ENCODE measurements at places on chromosomes 1 and 21.

GRCh38 chr1:26412180-26412840, 1.7 kb downstream of the LIN28A start:
- no peak for DNase-seq

DNA sequence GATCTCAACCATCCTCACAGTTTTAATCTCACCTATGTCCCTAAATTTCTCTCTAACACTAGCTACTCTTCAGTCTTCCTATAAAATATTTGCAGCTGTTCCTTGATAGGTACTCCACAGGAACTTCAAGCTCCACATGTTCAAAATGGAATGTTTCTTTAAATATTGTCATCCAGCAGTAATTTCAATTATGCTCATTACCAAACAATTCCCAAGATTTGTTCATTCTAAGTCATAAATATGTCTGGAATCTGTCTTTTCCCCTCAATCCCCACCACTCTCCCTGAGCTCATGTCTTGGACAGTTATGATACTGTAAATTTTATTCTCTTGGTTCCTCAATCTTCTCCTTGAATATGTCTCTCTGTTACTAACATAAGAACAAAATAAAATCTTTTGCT, 214.4 kb downstream of the NRIP1 start:
- no peak for DNase-seq

GRCh38 chr21:25359724-25360123, 247.6 kb downstream of the MRPL39 start:
- no peak for DNase-seq

DNA sequence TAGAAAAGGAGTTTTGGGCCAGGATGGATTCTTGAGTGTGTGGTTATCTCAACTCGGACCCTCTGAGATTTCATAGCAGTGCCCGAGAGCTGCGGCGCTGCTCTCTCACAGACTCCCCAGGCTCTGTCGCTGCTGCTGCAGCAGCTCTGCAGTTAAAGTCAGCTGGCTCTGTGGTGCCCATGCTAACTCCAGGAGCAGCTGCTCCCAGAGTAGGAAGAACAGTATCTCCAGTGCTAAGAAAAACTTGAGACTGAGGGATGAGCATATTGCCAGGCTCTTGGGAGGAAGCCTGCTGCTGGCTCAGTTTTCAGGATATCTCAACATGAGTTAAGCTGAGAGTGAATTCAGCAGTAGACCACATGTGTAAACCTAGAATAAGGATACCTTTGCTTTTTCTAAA, 4.5 kb downstream of the LCE2D start:
- no peak for DNase-seq
